ENCODE measurements at places on chromosomes 13 and 19.

DNA sequence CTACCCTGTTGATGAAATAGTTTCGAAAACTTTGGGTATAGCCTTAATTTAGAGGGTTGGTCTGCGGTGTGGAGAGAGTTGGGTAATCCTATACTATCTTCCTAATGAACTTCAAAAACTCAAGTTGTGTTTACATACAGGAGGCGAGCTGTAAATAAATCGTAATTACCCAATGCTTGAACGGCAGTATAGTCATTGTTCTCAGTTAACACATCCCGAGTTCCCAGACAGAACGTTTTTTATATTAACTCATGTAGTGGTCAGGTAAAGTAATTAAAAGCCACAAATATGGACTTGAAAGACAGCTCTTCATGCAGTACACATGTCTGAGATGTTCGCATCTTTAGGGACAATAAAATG, 1.5 kb downstream of the PDS5B start:
- DNase-seq, result no peak

GRCh38 chr13:71867131-71867814, at the start of gene DACH1:
Gene DACH1, minus strand, starts transcription at chr13:71867204.
- DNase-seq, result peak; percentile 90

- DNase-seq, result no peak
Measured at GRCh38 chr13:35761440-35762252, 285.2 kb upstream of the MAB21L1 start.

DNA sequence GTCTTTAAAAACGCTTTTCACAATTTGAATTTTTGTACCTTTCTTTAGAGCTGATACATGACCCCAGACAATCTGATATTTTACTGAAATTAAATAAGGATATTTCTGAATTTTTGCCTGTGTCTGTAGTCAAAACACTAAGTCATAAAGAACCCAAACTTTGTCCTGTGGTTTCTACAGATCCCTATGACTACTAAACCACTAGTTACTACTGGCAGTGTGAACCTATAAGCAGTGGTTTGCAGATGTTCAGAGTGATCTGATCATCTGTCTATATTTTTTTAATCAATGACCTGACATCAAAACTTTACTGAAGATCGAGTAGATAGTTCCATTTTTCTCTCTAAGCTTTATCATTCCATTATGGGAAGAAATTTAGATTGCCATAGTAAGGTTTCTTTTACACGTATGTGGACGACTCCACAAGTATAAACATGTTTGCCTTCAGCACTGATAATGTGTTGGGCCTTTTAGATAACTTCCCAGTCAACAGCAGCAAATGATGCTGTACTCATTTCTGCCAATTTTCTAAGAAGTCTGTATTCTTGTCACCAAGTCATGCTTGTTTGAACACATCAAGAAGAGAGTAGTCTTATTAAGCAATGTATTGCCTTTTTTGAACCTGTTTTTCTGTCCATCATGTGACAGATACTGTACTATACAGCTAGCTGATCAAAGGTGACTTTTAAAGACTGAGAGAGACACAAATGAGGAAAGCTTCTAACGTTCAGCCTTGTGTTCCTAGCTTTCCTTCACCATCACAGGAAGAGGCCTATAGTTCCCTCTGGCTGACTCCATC, 21.8 kb downstream of the POLR1D start:
- DNase-seq, result no peak

- DNase-seq, result no peak
Measured at GRCh38 chr13:50713523-50714248, 129.8 kb downstream of the DLEU7 start.

Data from HEK293T (cell line).